ENCODE measurements at places on chromosomes 6 and 20.

GRCh38 chr6:89786970-89787369 is 32.6 kb downstream of the MDN1 start:
- no peak for DNase-seq

- DNase-seq = no peak
These were observed 736.5 kb downstream of the HACE1 start for GRCh38 chr6:104123227-104123626.

DNA sequence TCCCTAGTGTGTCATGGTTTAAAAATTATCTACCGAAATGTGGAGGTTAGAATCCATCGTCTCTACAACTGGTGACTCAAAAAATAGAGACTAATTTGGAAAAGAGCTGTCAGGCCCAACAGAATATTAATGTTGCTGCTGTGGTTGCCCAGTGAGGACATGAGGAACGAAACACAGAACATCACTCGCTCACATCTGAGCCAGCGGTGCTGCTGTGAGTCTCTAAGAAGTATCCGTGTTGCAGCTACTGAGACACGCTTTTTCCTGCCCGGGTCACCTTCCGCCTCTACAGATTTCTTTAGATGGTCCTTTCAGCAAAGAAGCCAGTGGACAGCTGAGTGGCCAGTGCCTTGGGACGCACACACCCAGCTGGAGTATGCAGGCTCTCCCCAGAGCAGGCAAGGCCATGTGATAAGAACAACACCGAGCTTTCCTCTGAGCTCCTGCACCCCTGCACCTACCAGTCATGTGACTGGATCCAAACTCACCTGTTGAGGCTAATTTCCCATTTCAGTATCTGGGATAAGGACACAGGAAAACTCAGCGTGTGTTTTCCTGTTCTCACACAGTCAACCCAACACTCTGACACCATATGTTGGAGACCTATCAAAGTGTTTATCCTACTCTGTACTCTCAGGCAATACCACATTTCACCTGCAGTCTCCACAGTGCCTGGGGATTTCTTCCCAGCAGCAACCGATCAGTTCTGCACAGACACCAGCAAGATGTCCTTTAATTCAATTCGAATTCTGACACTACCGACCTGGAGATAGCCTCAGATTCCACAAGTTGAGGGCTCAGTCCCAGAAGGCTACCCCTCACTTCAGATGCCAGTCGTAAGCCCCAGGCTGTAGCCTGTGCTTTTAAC is 119.0 kb upstream of the RPS6KA2 start:
- DNase-seq = no peak

DNA sequence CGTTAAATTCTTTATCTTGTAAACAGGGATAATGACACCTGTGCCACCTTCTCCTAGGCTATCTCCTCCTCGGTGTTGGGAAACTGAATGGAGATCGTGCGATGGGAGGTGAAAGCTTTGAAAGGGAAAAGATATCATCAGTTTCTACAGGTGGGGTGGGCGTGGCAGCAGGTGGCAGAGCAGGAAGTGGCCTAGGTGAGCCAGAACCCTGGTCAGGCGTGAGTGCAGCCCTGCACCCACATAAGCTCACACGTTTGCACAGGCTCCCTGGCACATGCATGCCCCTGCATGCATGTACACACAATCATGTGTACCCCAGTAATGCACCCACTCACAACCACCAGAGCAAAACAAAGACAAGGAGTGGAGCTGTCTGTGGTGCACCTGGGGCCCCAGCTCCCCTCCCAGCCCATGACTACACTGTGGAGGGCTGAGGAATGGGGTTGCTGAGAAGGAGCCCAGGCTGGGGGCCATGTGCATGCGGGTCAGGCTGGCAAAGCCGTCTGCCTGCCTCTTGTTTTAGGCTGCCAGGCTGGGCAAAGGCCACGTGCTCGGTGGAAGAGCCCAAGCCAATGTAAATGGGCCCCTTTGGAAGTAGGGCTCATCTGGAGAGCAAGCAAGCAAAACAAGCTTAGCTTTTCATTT is 61.5 kb downstream of the TFAP2C start:
- no peak for DNase-seq

GRCh38 chr6:107667790-107668189 is 156.3 kb downstream of the SCML4 start:
- DNase-seq = no peak

DNA sequence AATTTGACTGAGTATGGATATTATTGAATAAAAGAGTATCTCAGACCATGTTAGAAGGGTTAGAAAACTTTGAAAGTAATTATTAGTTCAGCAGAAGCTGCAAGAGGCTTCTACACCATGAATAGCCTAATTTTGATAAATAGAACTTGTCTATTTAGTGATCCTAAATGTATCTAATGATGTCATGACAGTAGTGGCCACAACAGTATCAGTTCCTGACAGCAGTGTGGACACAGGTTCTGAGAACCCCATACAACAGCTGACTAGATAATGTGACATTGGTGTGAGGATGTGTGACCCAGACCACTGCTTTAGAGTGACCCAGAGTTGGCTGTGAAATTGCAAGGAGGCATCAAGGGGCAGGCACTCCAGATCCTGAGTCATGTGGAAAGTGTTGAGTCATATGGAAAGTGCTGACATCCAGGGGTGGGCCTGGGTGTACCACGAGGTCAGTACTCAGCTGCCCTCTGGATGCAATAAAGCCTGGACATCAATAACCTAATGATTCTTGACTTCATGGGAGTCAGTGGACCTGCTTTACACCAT is 754.7 kb downstream of the DHX35 start:
- no peak for DNase-seq

DNA sequence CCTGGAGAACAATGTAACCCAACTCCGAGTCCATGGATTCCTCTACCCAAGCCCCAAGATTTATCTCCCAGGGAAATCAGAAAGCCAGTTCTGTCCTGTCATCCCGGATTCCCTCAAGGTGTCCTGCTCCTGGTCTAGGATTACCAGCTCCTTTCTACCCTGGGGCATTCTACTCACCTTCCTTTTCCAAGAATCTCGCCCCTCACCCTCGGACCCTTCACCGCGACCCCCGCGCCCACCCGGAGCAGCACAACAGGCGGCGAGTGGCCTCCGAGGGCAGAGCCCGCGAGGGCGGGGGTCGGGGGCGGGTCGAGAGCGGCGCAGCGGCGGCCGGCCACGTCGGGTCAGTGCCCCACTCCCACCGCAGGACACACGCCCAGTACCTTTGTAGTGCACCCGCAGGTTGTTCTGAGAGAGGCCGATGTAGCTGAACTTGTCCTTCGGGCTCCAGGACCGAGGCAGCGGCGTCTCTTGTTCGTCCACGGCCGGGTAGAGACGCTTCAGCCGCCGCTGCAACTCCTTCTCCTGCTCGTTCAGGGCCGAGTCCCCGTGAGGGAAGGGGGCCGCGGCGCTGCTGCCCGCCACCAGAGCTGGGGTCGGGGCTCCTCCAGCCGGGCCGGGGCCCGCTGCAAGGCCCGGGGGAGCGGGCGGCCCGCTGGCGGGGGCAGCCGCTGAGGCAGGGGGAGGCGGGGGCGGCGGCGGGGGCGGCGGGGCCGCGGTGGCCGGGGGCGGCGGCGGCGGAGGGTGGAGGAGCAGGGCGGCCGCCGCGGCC is 897 bp downstream of the RANBP9 start:
- peak; percentile 20 for DNase-seq

DNA sequence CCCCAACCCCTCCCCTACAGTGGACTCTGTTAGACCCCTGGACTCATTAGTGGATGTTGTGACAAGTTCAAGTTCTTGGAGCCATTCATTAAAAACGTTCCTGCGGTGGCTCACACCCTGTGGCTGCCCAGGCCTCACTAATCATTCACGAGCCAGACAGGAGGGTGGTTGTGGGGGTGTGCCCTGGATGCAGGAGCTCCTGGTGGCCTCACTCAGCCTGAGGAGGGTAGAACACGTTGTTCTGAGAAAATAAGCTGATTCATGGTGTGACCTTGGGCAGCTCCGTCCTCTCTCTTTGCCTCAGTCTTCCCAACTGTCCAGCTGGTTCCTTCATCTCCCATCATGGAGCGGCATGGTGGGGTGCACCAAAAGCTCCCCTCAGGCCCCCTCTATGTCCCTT is 16.7 kb downstream of the SLC13A3 start:
- DNase-seq = no peak

DNA sequence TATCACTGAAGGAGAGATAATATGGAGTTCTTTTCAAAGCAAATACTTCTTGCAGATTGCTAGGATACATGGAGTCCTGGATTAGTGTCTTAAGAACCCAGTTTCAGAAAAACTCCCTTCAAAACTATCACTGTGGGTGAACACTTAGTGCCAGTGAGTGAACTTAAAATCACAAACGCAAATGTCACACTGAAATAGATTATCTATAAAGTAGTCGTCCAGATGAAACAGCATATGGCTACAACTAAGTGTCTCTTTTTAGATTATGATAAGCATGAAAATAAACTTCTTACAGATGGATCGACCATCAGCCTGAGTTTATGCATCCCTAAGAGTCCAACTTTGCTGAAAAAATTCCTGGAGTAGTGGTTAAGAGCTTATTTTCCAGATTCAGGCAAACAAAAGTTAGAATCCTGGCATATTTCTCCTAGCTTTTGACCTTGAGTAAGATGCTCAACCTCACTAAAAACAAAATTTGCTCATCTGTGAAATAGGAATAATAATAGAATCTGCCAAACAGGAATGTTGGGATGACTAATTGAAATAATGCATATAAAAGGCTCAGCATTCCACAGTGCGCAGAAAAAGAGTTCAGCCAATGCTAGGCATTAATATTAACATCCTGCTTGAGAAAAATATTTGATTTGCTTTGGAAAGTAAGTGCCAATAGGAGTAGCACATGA is 70.4 kb downstream of the DOK5 start:
- DNase-seq = no peak

DNA sequence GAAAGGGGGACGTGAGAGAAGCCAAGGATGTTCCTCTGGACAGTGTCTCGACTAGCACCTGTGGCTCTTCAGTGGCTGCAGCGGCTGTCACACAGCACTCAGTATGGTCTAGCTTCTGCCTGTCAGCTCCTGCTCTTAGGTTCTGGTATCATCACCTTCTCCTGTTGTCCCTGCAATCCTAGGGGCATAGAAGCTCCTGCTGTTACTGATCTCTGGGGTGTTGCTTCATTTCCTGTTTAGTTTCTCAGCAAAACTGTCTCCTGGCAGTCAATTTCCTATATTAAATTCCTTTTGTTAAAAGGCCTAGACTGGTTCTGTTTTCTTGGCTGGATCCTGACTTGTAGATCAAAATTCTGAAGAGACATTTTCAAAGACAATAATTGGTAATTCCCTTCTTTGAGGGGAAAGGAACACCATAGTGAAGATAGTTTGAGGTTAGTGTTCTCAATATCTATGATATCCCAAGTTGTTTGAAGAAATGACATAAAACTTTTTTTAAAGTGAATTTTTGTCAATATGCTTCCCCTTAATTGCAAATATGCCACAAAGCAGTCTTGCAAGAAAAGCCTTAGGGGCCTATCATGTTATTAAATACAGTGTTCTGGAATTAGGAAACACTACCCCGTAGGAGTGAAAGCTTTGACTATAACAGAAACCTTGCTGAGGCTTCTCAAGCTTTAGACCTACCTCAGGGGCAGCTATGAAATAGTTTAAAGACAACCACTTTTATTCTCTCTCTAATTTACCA is 148.5 kb downstream of the KIF6 start:
- no peak for DNase-seq

DNA sequence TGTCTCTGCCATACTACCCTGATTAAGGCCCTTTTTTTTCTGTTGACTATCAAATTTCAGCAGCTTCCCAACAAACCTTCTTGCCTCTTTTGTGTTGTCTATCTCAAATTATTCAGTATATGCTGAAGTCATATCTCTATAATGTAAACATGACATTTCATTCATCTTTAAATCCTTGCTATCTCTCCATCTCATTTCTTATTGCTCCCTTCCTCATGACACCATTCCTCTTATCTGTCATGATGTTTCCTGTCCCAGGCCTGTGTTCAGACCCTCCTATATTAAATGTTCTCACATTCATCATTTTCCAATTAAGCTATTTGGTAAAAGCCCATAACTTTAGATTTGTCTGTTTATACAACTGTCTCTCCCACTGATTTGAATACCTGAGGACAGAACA is 482.6 kb downstream of the EPM2A start:
- no peak for DNase-seq

- peak; percentile 82 for DNase-seq
These were observed 15.9 kb downstream of the OR2A4 start for GRCh38 chr6:131685266-131685780.

- no peak for DNase-seq
These were observed 63.2 kb downstream of the SLC24A3 start for GRCh38 chr20:19275630-19276071.

DNA sequence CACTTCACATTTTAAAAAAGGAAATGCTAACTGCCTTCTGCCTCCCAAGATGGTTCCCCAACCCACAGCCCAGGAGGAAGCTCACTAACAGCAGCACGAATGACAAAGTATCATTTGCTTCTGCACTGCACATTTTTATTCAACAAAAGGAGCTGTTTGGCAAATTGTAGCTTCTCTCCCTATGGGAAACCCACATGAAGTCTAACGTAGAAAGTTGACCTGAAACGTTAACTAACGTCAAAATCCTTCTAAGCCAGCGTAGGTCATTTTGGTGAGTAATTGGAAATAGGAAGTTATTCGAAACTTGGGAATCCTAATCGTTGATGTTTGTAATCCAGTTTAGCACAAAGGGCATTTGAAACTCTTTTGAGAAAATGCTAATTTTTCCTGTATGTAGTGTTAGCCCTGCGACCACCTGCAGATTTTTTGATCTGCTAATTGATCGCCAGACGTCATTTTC is 2.9 kb downstream of the SALL4 start:
- no peak for DNase-seq

DNA sequence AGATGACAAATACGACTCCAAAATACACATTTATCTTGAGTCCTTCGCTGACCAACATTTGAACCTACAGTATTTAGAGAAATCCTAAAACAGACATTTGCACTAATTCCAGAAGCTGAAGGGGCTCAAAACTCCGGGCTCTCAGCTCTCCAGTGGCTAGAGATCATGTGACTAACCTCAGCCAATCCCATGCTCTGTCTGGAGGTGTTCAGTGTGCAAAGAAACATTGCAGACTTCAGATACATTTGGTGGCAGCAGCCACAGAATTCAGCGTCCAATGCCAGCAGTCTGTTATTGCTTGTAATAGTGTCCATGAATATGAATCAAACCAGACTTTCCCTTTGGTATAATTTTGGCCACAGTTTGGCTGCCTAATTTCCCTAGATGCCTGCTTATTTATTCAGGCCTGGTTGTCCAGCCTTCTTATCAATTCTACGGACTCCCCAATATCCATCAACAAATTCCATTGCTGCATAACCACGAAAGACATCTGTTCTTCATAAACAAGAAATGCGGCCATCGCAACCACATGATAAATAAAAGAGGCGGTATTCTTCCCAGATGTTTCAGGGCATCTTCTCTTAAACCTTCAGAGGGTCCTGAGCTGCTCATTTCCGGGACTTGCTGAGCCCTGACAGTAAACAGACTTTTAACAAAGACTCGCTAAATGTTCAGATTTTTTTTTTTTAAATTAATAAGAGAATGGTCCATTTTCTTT is 14.5 kb upstream of the CYP24A1 start:
- no peak for DNase-seq

All from activated CD4-positive, alpha-beta T cell treated with anti-CD3 and anti-CD28 coated beads, Interleukin-2, amount 50 U/mL, for 16 hours (primary cell).